ENCODE measurements at places on chromosomes 4 and X. TPM values are rescaled to one million over a fixed set of nuclear protein-coding genes. Genes with fewer than 3 reads are reported as not detected.

Gene GPR34
- 11.3 TPM for polyA plus RNA-seq

Gene ADH6
- 0.35 TPM for polyA plus RNA-seq

DNA sequence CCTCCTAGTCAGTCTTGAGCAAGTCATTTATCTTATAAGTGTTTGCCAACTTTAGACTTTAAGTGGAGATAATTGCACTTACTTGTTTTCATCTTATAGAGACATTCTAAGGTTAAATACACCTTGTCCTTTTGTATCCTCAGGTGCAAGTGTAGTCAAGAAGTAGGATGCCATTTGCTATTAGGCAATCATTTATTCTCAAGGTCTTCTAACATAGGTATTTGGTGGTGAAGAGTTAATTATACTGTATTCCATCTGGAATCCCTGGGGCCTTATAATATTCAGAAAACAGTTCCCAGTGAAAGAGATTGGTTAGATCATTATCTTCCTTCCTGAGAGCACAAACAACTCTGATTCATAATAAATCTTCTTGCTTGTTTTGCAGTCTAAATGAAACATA lies 23.7 kb downstream of the SULT1E1 start:
- no peak for DNase-seq

DNA sequence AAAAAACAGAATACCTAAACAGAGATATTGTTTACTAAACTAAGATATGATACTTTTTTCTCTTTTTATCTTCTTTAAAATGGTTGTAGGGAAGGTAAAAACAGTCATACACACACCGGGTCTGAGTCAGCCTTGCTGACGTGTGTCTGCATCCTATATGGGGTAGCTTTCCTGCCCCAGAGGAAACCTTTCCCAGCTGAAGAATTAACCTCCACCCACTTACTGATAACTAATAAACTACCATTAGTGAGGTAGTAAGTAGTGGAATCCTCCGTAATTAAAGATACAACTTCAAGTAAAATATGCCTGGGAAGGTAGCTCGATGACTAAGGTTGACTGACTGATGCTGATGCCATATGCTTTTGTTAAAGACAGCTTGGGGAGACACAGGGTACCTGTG lies 312.2 kb downstream of the DCTD start:
- DNase-seq: no peak
